H9 (cell line): ENCODE measurements at places on chromosomes 6 and 20.
A peak's percentile ranks its signal among the peaks of the same experiment; 100 is the strongest.

DNA sequence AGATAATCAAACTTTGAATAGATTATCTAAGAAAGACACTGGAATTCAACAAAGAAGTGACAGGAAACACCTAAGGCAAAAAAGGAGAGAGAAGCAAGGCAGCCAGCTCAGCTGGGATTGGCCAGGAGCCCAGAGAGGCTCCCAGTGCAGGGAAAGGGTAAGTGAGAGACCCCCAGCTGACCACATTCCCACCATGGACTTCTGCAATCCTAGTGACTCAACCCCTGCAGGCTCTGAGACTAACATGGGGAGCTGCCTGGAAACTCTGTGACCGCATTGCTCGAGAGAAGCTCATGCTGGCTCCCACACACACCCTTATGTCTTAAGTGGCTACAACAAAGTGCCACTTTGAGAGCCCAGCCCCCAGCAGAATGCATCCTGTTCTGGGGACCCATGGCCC is 215.1 kb downstream of the PACRG start:
- DNase-seq = no peak
- H3K36me3 ChIP-seq = no peaks in the 10 kb centered on the region
- no peak overlapping the region for H3K27ac ChIP-seq
- H3K4me1 ChIP-seq = no peaks in the 10 kb centered on the region; the same call in 1 of the 2 replicates
- H3K27me3 ChIP-seq = no peaks in the 10 kb centered on the region
- no peak overlapping the region for H3K4me3 ChIP-seq

GRCh38 chr20:9442858-9443257 is 71.5 kb upstream of the LAMP5 start:
- no peaks in the 10 kb centered on the region for H3K27me3 ChIP-seq
- no peak for DNase-seq
- H3K4me1 ChIP-seq = no peaks in the 10 kb centered on the region
- no peak overlapping the region for H3K27ac ChIP-seq
- H3K36me3 ChIP-seq = peaks cover 20% of the 10 kb centered on the region
- no peak overlapping the region for H3K4me3 ChIP-seq

DNA sequence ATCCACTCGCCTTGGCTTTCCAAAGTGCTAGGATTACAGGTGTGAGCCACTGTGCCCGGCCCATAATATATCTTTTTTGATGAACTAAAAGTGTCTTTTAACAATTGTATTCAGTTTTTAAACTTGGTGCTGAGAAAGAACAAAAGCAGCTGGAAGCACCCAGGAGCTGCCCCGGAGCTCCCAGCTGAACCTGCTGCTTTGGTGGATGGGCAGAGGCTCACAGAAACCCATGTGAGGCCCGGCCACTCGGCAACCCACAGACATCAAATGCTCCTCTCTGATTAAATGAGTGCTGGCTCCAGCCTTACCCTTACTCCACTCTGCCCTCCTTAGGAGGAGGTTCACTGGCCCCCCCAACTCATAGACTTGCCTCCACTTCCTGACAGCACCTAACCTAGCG is 59.4 kb upstream of the FRMD1 start:
- DNase-seq = peak; percentile 8
- no peaks in the 10 kb centered on the region for H3K36me3 ChIP-seq
- H3K4me3 ChIP-seq = no peak overlapping the region
- no peak overlapping the region for H3K27ac ChIP-seq

DNA sequence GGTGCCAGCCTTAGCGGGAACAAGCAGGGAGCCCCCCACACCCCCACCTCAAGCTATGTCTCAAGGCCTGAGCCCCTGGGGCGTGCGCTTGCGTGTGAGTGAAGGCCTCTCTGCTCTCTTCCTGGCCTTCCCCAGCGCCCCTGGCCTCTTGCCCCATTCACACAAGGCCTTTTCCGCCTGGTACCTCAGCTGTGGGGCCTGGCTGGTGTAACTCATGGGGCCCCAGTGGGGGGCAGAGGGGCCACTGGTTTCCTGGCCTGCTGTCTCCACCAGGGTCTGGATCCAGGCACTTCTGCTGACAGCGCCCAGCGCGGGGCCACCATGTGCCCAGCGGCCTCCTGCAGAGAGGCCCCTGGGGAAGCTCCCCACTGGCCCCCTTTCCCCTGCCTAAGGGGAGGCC is 34.7 kb downstream of the GNAS-AS1 start:
- no peak overlapping the region for H3K27ac ChIP-seq
- peaks cover 35% of the 10 kb centered on the region for H3K36me3 ChIP-seq
- no peak for DNase-seq

DNA sequence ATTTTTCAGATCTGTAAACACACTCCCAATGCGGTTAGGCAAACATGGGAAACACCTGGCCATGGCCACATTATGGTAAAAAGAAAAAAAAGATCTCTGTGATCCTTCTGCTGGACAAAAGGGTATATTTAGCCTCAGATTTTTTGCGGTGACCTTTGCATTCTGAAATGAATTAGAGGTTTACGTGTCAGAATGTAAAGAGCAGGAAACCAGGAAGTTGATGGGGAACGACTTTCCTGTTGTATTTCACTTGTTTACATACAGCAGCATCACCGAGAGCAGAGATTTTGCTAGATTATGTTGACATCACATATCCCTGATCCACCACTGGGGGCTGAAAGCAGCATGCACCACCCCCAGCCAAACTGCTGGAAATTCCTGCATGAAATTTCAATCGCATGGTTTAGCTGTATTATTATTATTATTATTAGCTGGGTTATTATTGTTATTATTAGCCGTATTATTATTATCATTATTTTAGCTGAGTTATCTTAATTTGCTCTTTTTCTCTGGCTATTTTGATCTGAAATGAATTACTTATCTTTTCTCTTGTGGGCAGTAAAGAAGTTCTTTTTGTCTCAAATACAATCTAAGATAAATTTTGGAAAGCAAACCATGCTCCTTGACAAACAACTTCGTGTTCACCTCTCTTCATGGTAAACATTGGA is 189.4 kb downstream of the ZFP64 start:
- no peak for DNase-seq
- H3K4me1 ChIP-seq = peaks cover 8% of the 10 kb centered on the region; the same call in 1 of the 2 replicates

DNA sequence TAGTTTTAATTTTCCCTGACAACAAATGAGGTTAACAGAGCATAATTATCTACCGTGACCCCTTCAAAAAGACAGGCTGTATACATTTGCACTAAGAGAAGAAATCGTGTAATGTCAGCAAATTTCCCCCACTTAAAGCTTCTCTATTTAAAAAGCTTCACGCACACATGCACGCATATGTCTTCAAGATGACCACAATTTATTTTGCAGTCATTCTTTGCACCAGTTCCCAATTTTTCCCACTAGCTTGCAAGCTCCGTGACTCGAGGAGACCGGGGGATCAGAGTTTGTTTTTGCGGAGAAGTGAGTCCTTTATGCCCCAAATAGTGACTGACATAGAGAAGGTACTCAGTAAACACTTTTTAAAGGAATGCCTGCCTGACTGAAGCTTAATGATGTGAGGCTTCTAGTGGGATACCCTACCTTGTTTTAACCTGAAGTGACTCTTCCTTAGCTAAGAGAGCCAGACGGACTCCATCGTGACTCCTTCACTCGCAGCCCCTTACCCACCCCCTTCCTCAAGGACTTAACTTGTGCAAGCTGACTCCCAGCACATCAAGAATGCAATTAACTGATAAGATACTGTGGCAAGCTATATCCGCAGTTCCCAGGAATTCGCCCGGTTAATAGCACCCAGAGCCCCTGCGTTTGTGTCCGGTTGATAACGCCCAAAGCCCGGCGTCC is 9.3 kb upstream of the NQO2 start:
- DNase-seq = no peak
- no peaks in the 10 kb centered on the region for H3K27me3 ChIP-seq
- H3K4me3 ChIP-seq = peak overlapping the region; percentile 89

DNA sequence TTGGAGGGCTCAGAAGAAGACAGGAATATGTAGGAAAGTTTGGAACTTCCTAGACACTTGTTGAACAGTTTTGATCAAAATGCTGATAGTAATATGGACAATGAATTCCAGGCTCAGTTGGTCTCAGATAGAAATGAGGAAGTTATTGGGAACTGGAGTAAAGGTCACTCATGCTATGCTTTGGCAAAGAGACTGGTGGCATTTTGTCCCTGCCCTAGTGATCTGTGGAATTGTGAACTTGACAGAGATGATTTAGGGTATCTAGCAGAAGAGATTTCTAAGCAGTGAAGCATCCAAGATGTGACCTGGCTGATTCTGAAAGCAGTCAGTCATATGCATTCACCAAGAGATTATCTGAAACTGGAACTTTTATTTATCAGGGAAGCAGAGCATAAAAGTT is 45.1 kb downstream of the FRK start:
- DNase-seq = no peak
- H3K4me3 ChIP-seq = no peak overlapping the region
- H3K27me3 ChIP-seq = no peaks in the 10 kb centered on the region
- H3K4me1 ChIP-seq = no peaks in the 10 kb centered on the region
- no peaks in the 10 kb centered on the region for H3K36me3 ChIP-seq

- H3K27ac ChIP-seq = no peak overlapping the region
- DNase-seq = no peak
- H3K4me1 ChIP-seq = no peaks in the 10 kb centered on the region; the same call in 1 of the 2 replicates
- no peaks in the 10 kb centered on the region; the same call in 1 of the 2 replicates for H3K27me3 ChIP-seq
- H3K36me3 ChIP-seq = 0 out of 3 replicates have a peak, but pooled peaks cover 5% of the 10 kb centered on the region
Observed at GRCh38 chr20:61718361-61719005, 347.2 kb downstream of the TAF4 start.

GRCh38 chr6:129153257-129153656 is 270.3 kb downstream of the LAMA2 start:
- no peak overlapping the region for H3K4me3 ChIP-seq
- no peak for DNase-seq
- no peaks in the 10 kb centered on the region for H3K27me3 ChIP-seq
- H3K4me1 ChIP-seq = no peaks in the 10 kb centered on the region

DNA sequence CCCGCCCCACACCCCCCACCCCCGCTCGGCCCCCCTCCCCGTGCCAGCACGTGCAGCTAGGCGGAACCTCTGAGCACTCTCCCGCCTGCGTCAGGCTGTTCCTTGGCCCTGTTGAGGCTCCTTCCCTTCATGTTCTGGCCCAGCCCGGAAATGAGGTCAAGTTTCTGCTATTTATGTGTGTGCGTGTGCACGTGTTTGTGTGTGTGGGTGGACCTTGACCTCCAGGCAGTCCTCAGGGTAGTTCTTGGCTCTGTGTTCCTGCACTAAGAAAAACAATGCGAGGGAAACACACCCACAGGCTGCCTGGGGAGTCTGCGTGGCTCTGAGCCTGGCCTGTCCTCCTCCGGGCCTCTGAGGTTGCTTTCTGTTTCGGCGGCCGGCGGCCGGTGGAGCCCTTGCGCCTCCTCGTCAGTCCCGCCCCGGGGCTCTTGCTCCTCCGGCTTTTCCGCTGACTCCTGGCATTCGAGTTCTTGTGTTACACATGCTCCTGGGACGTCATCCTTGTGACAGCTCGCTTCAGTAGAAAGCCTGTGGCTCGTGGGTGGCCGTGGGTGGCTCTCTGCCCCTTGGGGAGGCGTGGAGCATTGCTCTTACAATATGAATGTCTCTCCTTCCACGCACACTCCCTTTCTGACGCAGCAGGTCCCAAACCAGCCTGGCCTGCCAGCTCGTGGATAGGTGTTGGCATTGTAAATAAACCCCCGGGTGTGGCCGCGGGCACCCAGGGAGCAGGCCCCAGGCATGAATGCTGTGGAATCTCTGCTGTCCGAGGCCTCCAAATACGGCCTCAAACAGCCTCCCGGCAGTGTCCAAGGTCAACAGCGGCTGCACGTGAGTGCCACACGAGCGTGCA is 10.0 kb downstream of the SLCO4A1 start:
- no peak overlapping the region for H3K27ac ChIP-seq
- H3K27me3 ChIP-seq = no peaks in the 10 kb centered on the region
- DNase-seq = no peak
- H3K36me3 ChIP-seq = no peaks in the 10 kb centered on the region
- no peak overlapping the region for H3K4me3 ChIP-seq
- no peaks in the 10 kb centered on the region; the same call in 1 of the 2 replicates for H3K4me1 ChIP-seq

- H3K4me1 ChIP-seq = no peaks in the 10 kb centered on the region; the same call in 1 of the 2 replicates
- no peaks in the 10 kb centered on the region for H3K27me3 ChIP-seq
- H3K36me3 ChIP-seq = peaks cover 9% of the 10 kb centered on the region
- no peak overlapping the region for H3K27ac ChIP-seq
- H3K4me3 ChIP-seq = no peak overlapping the region
Observed at GRCh38 chr6:44261581-44261980, 3.8 kb downstream of the NFKBIE start.

- H3K36me3 ChIP-seq = no peaks in the 10 kb centered on the region
- no peak overlapping the region for H3K27ac ChIP-seq
- DNase-seq = no peak
- H3K4me3 ChIP-seq = no peak overlapping the region
- H3K4me1 ChIP-seq = peaks cover 7% of the 10 kb centered on the region; the same call in 1 of the 2 replicates
Observed at GRCh38 chr6:119343167-119343566, 6.4 kb downstream of the MAN1A1 start.

DNA sequence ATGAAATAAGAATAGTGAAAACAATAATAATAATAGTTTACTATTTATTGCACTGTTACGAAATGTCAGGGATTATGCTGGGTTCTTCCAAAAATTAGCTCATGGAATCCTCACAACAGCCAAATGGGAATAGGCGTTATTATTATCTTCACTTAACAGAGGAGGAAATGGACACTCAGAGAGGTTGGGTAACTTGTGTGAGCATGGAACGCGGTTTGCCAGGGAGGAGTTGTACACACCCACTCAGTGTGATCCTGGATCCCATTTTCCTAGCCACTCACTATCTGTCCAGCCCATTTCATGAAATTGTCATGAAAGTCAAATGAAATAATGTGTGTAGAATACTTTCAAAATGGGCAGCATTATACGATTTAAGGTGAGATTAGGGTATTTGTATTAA is 4.6 kb downstream of the NELFCD start:
- peaks cover 52% of the 10 kb centered on the region for H3K36me3 ChIP-seq
- DNase-seq = no peak
- H3K27ac ChIP-seq = no peak overlapping the region
- H3K27me3 ChIP-seq = no peaks in the 10 kb centered on the region

DNA sequence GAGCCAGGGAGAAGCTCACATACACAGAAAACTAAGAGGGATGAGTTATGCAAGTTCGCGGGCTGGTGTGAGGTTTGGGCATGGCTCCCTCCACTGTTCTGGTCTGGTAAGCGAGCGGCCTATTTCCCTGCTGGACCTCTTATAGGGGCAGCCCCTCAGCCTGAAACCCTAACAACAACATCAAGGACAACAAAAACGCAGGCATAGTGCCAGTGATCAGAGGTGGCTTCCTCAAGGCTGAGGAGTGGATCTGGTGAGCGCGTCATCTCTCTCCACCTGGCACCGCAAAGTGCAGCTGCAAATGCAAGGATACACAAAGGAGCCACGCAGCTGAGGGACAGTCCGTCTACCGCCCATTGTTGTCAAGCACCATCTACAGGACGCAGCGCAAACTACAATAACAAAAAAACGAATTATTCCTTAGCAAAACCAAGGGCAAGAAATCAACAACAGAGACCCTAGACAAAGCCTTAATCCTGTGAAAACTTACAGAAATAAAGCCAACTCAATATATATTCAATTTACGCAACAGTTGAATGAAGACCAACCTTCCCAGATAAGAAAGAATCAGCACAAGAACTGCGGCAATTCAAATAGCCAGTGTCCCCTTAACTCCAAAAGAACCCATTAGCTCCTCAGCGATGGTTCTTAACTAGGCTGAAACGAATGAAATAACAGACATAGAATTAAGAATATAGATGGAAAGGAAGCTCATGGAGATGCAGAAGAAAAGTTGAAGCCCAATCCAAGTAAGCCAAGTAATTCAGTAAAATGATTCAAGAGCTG is 9.2 kb upstream of the DEFB110 start:
- no peak overlapping the region for H3K4me3 ChIP-seq
- H3K27ac ChIP-seq = no peak overlapping the region
